ENCODE measurements at places on chromosomes 16 and 17.

- no peak for DNase-seq
Observed at GRCh38 chr16:2426941-2427361, 2.3 kb upstream of the CCNF start.

DNA sequence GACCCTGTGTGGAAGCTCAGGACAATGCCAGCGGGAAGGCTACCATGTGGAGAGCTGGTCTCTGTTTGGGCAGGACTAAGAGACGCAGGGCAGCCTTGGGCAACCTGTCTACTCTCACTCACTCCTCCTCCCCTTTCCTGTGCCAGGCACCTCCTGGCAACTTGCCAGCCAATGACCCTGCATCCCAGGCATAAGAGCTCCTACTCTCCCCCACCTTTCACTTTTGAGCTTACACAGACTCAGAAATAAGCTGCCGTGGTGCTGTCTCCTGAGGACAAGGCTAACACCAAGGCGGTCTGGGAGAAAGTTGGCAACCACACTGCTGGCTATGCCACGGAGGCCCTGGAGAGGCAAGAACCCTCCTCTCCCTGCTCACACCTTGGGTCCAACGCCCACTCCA lies 2.6 kb downstream of the HBM start:
- DNase-seq = no peak

DNA sequence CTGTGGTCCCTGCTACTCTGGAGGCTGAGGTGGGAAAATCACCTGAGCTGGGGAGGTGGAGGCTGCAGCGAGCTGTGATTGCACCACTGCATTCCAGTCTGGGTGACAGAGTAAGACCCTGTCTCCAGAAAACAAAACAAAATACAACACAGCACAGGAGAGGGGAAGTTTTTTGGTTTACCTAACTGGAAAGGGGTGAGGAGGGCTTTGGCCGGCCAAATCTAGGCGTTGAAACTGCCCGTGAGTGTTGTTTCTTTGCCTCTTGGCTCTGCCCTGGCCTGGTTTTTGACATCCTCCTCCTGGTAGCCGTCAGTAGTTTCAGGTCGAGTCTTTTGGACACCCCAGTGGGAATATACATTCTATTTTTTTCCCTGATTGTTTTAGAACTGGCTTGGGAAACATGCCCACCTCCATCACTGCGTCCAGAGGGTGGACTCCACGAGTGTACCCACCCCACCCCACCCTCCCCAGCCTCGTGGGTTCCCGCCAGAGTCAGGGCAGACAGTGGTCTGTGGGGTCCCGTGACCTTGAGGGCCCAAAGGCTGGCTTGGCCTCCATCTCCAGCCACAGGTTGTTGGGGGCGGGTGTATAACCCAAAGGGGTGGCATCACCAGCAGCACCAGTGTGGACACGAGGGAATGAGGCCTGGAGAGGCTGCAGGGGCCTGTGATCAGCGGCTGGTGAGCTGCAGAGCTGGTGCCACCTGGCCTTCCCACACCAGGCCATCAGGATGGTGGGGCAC lies 42.7 kb downstream of the NT5M start:
- DNase-seq = no peak

DNA sequence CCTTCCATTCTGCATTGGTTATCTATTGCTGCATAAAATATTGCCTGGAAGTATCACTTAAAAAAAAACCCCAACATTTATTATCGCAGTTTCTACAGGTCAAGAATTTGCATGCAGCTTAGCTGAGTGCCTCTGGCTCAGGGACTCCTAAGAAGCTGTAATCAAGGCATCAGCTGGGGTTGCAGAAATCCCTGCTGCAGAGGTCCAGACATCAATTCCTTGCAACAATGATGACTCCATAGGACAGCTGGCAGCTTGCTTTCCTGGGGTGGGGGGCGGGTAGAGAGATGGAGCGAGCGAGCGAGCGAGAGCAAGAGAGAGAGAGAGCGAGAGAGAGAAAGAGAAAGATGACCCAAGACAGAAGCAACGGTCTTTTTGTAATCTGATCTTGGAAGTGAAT lies 308.1 kb downstream of the HAPSTR1 start:
- DNase-seq = no peak

- no peak for DNase-seq
Observed at GRCh38 chr17:81802856-81803643, 900 bp upstream of the GCGR start.

GRCh38 chr17:57110579-57111325 lies 25.7 kb downstream of the AKAP1 start:
- DNase-seq = no peak

GRCh38 chr17:75987041-75987440 lies 8.0 kb downstream of the TEN1 start:
- no peak for DNase-seq
